ENCODE measurements at places on chromosomes 12 and 14. TPM values are rescaled to one million over a fixed set of nuclear protein-coding genes. Genes with fewer than 3 reads are reported as not detected.

The PTHLH gene
- total RNA-seq: 13.4 TPM

The CSRP2 gene
- 127 TPM for total RNA-seq

The ETFRF1 gene
- 19.9 TPM for total RNA-seq

The CYP27B1 gene
- total RNA-seq: 0.74 TPM

The PRPH gene
- total RNA-seq: not detected

The TMEM179 gene
- 0.18 TPM for total RNA-seq

The PTPN21 gene
- total RNA-seq: 9.2 TPM

The IFNG-AS1 gene
- total RNA-seq: not detected
